Kidney capillary endothelial cell (primary cell): ENCODE measurements at places on chromosomes 3 and 15.

DNA sequence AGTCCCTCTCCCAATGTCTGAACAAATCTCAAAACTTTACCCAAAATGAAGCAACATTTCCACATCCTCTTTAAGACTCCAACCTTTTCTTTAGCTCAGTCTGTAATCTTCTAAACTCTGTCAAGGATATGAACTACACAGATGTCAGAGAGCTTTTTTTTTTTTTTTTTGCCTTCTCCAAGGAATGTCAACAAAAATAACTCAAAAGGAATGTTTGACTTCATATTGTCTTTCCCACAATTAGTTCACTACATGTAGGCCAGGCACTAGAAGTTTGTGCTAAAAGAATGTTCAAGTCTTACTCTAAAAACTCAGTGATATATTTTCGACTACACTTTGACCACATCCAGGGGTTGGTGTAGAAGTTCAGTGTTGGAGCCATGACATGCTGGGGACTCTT is 37.1 kb downstream of the ADAMTS9 start:
- no peak for DNase-seq

GRCh38 chr15:49038382-49038781 is 7.9 kb downstream of the SECISBP2L start:
- no peak for DNase-seq

- peak; percentile 77 for DNase-seq
Measured at GRCh38 chr3:9302425-9303181, 53.2 kb upstream of the SRGAP3 start.

GRCh38 chr3:193771011-193771652 is 178.1 kb downstream of the OPA1 start:
- no peak for DNase-seq

DNA sequence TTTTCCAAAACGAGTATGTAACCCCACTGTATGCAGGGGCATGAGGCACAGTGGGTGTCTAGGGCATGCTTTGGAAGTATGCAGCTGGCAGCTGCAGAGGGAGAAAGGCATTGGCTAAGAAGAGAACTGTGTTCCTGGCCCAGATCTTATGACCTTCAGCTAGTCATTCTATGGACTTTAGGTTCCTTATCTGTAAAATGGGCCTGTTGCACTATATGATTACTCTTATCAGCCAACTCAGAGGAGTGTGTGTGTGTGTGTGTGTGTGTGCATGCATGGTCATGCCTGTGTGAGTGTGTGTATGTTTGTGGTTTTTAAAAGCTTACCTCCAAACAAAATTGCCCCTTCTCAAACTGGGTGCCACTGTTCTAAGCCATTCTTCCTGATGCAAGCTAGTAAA is 27.4 kb upstream of the CHST2 start:
- no peak for DNase-seq

GRCh38 chr15:67501177-67501835 is 19.6 kb upstream of the C15orf61 start:
- no peak for DNase-seq

DNA sequence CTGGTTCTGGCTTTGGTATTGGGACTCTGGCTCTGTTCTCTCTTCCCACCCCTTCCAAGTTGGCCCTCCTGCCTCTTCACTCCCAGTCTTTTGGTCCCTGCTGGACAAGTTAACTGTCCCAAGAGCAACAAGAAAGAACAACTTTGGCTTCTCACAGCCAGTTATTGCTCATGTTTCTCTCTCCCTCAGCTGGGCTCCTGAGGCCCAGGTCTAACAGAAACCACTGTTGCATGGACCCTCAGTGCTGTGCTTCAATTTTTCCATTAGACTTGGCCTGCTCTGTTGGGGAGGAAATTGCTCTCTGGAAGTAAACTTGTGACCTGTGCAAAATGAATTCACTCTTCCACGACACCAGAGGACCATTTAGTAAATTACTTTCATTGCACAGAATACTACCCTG is 64.5 kb downstream of the CHST2 start:
- no peak for DNase-seq

DNA sequence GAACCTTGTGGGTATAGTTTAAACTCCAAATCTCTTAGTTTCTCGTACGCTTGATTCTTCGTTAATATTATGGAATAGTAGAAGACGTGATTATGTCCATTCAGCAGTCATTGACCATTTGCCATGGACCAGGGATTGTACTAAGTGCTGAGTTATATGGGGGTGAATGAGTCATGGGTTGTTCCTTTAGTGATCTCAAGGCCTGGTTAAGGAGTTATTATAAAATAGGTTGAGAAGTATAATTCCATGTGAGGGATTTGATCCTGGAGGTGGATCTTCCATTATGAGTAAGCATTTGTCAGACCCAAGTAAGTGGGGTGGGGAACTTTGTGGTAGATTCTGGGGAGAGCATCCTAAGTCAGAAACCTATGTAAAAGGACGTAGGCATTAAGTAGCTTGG is 15.4 kb downstream of the NR2C2 start:
- no peak for DNase-seq

DNA sequence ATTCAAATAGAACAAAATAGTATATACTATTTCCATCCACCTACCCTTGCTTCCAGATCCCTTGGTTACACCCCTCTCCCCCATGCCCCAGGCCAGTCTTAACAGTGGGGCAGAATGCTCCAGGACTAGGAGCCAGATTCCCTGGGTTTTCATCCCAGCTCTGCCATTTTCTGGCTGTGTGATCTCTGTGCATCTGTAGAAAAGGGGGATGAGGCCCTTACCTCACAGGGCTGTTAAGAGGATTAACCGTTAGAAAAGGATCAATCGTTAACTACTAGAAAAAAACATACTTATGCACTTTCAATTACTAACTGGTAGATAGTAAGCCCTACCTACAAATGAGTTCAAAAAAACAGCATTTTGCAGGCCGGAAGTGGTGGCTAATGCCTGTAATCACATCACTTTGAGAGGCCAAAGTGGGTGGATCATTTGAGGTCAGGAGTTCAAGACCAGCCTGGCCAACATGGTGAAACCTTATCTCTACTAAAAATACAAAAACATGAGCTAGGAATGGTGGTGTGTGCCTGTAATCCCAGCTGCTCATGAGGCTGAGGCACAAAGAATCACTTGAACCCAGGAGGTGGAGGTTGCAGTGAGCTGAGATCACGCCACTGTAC is 11.7 kb downstream of the EBLN2 start:
- DNase-seq, result no peak

- DNase-seq, result no peak
Measured at GRCh38 chr3:132554437-132554836, 42.6 kb upstream of the ACKR4 start.

DNA sequence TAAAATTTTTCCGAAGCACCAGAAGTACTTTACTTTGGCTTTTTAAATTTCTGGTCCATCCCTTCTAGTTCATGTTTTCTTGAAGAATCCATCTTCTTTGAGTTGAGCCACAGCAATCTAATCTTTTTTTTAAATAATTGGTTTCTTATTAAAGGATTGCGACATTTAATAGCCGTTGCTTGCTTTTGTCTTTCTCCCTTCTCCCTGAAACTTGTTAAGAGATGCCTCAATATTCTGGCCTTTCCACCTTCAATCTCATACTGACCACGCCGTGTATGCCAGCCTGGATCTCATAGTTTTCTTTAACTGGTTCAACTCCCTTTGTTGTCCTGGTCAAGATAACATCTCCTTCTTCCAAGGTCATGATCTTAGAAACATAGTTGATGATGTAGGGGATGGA is 18.4 kb upstream of the RPLP1 start:
- no peak for DNase-seq

- no peak for DNase-seq
Measured at GRCh38 chr15:100332721-100333120, 9.1 kb downstream of the ADAMTS17 start.

DNA sequence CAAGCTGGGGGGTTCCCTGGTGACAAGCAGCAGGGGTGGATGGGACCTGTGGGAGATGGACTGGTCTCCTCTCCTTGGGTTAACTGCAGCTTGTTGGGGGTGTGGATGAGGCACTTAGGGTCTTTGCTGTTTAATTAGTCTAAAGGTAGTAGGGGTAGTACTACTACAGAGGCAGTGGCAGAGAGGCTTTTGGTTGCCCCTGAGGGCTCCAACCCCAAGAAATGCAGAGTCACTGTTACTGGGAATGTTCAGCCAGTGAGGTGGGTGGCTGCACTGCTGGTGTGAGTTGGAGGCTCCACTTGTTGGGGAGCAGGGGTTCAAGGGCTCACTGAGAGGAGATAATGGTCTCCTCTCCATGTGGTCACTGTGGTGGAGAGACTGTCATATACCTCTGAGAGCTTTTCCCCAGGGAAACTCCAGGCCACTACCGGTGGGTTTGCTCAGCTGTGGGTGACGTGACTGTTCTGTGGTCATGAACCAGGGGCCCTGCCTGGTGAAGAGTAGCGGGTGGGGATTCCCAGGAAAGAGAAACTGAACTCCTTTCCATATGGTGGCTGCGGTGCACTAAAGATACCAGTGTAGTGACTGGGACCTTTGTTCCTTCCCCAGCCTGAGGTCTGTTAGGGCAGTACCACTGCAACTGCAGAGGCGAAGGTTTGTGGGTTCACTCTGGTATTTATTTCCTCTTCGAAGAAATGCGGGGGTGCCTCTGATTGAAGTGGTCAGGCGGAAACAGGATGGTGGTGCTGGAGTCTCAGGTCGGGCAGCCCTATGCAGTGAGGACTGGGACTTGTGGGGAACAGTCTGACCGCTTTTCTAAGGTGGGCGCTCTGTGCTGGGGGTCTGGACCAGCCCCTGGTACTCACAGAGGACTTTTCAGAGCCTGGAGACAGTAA is 68.9 kb upstream of the TNFSF10 start:
- DNase-seq, result no peak

- no peak for DNase-seq
Measured at GRCh38 chr3:188819939-188820338, 351.8 kb upstream of the TPRG1 start.

- no peak for DNase-seq
Measured at GRCh38 chr15:70248116-70249025, 150.7 kb upstream of the TLE3 start.

- DNase-seq, result peak; percentile 28
Measured at GRCh38 chr3:179929091-179929529, 107.6 kb downstream of the PEX5L start.

DNA sequence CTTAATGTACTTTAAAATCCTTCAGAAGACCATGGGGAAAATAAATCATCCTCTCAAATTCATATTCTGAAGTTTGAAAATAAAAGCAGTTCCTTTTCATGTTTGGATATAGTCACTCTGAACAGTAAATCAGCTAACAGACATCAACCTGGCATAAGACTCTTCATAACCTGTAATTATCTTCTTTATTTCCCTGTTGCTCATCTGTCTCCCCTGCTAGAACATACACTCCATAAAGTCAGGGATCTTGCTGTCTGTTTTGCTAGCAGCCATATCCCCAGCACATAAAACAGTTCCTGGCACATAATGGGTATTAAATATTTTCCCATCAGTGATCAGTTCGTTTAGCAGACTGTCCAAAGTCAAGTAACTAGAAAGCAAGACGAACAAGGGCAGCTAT is 11.2 kb downstream of the VGLL4 start:
- no peak for DNase-seq

- DNase-seq, result no peak
Measured at GRCh38 chr3:106276755-106277612, 408.2 kb upstream of the CBLB start.

GRCh38 chr3:197381371-197381770 is 83.0 kb upstream of the DLG1 start:
- no peak for DNase-seq

- DNase-seq, result no peak
Measured at GRCh38 chr15:49290191-49290590, 120.1 kb downstream of the GALK2 start.

GRCh38 chr15:100763835-100764750 is 115.5 kb upstream of the ALDH1A3 start:
- no peak for DNase-seq

GRCh38 chr3:159029306-159030026 is 227.6 kb downstream of the MFSD1 start:
- DNase-seq, result no peak

GRCh38 chr3:183517607-183518006 is 37.9 kb downstream of the KLHL6 start:
- DNase-seq, result no peak

DNA sequence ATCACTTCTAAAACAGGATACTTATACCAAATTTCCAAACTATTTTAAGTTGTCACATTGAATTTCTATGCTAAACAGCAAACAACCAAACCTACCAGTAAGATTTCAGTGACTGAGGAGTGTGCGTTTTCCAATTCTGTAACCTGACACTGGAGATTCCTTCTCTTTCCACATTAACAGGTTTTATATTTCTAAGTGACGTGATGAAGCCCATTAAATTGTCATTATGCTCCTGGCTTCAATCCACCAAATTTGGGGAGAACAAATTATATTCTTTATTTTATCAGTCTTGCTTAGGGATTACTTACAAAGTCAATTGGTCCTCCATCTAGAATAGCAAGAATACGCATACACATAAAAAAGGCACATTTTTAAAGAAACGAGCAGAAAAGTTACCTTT is 764.8 kb upstream of the NR2F2 start:
- no peak for DNase-seq

GRCh38 chr3:139691619-139692018 is 13.8 kb upstream of the NMNAT3 start:
- no peak for DNase-seq

DNA sequence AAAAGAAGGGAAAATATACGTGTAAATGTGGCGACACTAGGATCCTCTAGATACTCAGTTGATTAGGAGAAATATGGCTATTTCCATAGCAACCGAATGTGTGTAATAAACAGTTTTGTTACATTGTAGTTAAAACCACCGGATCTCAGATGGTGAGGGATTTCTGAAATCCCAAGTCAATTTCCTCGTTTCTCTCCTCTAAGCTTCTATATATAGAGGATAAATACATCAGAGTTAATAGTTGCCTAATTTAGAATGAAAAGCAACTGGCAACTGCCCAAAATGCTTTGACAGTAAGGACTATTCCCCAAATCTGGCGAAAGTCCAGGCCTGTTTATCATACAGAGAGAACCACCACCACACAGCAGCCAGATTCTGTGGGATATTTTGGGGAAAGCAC is 112.6 kb downstream of the GABRB3 start:
- no peak for DNase-seq

GRCh38 chr3:190017521-190018288 is 103.0 kb downstream of the P3H2 start:
- peak; percentile 50 for DNase-seq

GRCh38 chr3:95923496-95924210 is 890.7 kb upstream of the EPHA6 start:
- DNase-seq, result peak; percentile 95

- no peak for DNase-seq
Measured at GRCh38 chr3:34198309-34198708, 399.9 kb downstream of the PDCD6IP start.

DNA sequence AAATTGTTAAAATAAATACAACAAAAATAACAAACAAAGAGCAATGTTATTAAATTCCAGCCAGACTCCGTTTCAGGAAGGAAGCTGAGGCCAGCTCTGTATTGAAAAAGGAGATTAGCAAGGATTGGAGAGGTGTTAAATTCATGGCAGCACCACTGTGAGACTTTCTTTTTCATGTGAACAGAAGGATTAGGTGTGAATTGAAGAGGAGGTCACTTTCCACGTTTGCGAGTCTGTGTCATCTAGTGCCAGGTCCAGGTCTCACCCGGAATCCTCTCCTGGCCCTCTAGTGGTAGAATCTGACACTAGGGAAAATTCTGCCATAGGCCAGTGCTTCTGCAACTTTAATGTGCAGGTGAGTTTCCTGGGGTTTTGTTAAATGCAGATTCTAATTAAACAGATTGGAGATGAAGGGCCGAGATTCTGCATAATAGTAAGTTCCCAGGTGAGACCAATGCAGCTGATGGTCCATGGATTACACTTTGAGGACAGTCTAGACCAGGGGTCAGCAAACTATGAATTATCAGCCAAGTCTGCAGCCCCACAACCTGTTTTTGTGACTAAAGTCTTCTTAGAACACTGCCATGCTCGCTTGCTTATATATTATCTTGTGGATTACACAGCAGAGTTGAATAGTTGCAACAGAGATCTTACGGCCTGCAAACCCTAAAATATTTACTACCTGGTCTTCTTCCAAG is 9.2 kb upstream of the SLC6A1 start:
- peak; percentile 32 for DNase-seq
